ENCODE measurements at places on chromosomes 7 and 10. TPM values are rescaled to one million over a fixed set of nuclear protein-coding genes. Genes with fewer than 3 reads are reported as not detected.

The BTRC gene
- 25.1 TPM for polyA plus RNA-seq

The MYO1G gene
- 1.8 TPM for polyA plus RNA-seq

The AGAP5 gene
- polyA plus RNA-seq, result 26.4 TPM

DNA sequence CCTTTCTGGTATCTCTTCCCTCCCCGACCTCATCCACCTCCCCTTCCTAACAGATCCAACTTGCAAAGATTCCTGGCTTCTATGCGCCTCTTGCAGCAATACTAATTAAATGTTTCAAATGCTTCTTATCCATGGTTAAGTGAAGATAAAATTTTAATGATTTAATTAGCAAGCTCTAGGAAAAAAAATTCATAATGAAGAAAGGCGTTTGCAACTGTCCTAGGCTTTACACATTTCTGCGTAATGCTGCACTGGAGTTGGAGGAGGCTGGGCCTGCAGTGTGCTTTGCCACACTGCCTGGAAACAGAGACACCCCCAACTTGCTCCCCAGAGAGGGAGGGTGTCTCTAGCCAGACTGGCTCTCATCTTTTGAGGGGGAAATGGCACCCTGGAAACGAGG is 123.9 kb upstream of the CARD11 start:
- DNase-seq, result no peak

DNA sequence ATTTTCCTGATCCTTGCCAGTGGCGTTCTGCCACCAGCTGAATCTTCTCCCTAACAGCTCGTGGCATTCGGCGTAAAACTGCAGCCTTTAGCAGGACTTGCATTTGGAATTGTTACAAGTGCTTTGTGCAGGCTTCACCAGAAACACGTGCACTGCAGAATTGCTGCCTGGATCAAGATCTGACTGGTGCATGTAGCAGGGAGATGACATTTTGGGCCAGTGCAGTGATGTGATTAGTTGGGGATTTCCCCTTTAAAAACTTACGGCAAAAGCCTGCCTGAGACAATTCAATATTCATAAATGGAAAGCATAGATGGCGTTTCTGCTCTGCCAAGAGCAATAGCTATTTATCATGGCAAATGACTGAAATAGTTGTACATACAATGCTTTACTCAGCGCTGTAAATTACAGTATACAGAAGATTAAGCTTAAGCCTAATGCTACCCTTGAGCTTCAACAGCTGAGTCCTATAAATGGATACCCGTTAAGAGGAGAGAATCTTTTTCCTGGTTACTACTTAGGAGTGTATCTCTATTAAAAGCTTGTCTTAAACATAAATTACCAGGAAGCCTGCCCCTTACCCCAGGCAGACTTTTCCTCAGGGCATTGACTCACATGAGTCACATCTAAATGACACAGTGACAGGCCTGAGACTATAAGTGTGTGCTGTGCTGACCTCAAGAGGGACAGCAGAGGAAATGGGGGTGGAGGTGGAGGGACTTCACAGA is 106.3 kb downstream of the ATXN7L1 start:
- peak; percentile 67 for DNase-seq

DNA sequence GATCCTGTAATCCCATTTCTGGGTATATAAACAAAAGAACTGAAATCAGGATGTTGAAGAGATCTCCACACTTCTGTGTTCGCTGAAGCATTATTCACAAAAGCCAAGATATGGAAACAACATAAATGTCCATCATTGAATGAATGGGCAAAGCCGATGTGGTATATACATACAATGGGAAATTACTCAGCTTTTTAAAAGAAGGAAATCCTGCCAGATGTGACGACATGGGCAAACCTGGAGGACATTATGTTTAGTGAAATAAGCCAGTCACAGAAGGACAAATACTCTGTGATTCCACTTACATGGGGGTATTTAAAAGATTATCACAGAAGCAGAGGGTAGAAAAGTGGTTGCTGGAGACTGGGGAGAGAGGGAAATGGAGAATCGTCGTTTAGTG is 23.9 kb upstream of the FAM107B start:
- no peak for DNase-seq

GRCh38 chr10:37976880-37977203 is 395 bp upstream of the ZNF25 start:
- DNase-seq, result no peak

- DNase-seq, result no peak
Observed at GRCh38 chr10:74921744-74922143, 95.3 kb downstream of the KAT6B start.

- DNase-seq, result peak; percentile 21
Observed at GRCh38 chr10:48523820-48524758, 80.8 kb downstream of the ARHGAP22 start.

GRCh38 chr10:62860946-62861345 is 44.8 kb upstream of the EGR2 start:
- no peak for DNase-seq

- DNase-seq, result no peak
Observed at GRCh38 chr7:128254470-128254869, 13.4 kb downstream of the LEP start.

- peak; percentile 38 for DNase-seq
Observed at GRCh38 chr10:29734962-29735627, 100.3 kb upstream of the SVIL start.

GRCh38 chr10:68330852-68331454 is 911 bp upstream of the HNRNPH3 start:
- DNase-seq, result no peak
